ENCODE measurements at places on chromosomes 13 and 19.

DNA sequence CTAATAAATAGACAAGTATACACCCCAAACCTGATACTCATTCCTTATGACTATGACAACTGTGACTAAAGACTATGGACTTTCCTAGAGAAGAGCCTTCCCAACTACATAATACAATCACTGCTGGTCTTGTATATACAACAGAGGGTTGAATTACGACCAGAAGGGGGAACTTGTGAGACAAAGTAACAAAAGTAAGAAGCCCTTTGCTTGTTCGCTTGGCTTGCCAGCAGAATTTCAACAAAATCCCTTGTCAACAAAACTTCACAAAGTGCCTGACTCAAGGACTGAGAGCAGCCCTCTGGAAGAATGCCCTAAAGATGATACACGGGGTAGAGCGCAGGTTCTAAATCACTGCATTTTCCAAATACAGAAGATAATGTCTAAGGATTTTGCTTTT, 99.4 kb downstream of the WASF3 start:
- DNase-seq: no peak

- DNase-seq: peak; percentile 62
Observed at GRCh38 chr19:49570138-49570856, 10.1 kb downstream of the NOSIP start.

DNA sequence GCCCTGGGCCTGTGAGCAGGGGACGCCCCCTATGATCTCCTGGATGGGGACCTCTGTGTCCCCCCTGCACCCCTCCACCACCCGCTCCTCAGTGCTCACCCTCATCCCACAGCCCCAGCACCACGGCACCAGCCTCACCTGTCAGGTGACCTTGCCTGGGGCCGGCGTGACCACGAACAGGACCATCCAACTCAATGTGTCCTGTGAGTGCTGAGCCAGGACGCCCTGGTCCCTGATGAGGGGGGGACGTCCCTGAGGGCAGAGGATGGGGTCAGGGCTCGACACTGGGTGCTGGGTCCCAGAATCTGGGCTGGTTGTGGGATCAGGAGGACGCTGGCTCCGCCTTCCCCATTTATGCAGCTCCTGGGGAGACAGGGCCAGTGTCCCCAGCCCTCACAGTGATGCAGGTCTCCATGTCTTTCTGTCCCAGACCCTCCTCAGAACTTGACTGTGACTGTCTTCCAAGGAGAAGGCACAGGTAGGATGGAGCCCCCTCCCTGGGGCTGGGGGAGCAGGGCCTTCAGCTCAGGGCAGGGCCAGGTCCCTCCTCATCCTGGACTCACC, 2.5 kb downstream of the SIGLEC7 start:
- no peak for DNase-seq

DNA sequence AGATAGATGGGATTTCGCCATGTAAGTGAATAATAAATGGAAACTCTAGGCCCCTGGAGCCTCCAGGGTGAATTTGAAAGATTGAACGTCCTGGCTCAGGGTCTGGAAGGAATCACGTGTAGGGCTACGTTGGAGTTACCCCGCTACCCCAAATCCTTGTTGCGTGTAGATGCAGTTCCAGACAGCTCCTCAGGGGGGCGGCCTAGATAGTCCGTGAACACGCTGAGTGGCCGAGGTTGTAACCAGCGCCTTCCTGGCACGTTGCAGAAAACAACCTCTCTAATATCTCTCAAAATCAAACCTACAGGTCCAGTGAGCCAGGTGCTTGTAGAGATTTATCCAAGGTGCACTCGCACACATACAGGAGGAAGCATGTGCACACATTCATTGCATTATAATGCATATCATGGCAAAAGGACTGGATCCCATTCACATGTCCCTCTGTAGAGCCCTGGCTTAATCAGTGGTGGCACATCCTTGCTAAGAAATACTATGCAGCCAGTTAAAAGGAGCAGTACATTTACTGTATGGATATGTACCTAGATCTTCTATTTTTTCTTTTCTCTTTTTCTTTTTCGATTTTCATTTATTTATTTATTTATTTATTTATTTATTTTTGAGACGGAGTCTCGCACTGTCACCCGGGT, 2.5 kb upstream of the KEAP1 start:
- DNase-seq: peak; percentile 68

GRCh38 chr13:59734393-59734792, 429.3 kb downstream of the DIAPH3 start:
- no peak for DNase-seq

DNA sequence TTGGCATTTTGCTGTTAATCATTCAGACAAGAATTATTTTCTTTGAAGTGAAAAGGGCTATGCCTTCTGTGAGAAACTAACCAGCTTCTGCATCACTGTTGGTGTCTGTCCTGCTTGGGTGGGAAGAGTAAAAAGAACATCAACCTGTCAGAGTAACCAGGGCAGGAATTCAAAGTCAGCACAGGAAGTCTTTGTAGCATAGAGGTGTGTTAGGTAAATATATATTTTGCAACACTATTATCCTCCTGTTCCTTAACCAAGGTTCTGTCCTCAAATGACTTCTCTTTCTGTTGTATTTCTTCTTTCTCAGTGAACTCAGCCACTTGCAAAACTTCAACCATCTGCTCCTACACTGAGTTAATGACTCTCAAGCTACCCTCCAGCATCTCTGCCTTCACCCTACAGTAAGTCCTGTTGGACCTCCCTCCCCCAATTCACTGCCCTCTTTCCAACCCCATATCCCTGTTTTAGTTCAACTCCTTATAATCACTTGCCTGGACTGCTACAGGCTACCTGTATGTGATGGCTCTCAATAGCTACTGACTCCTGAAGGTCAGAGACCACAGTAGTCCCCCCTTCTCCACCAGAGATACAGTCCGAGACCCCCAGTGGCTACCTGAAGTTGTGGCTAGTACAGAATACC, 49.9 kb downstream of the SMAD9 start:
- no peak for DNase-seq

DNA sequence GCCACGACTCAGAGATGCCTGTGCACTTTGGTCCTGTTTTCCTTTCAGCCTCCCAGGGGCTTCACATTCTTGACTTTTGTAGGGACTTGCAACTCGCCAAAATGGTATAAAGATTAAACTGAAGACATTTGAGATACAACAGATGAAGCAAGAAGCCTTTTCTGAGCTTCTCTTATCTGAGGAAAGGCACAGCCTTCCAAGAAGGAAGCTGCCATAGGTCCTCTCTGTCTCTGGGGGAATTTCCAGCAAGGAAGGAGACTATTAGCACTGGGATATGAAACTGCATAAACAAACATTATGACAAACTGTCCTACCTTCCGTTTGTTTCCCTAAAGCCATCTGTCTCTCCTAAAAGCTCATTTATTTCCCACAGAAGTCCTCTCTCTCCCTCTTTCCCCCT, 39.3 kb downstream of the TGDS start:
- DNase-seq: no peak

DNA sequence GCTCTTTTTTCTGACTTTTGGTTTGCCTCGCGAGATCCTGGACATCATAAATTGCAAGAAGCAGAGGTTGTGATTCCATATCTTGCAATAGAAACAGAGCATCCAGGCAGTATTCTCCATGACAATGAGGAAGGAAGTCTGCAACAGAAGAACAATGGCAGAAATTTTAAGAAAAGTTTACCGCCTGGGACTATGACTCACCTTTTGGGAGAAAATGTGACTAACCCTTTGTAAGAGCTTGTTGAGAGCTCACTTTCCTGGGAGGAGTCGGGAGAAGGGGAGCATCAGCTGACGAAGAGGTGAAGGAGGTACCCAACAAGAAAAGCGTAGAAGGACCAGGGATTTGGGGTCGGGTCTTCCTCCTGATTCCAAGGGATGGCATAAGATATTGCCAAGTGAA, 34.3 kb upstream of the TNFSF11 start:
- DNase-seq: no peak

- DNase-seq: no peak
Observed at GRCh38 chr13:79812070-79812850, 331.3 kb downstream of the NDFIP2 start.

DNA sequence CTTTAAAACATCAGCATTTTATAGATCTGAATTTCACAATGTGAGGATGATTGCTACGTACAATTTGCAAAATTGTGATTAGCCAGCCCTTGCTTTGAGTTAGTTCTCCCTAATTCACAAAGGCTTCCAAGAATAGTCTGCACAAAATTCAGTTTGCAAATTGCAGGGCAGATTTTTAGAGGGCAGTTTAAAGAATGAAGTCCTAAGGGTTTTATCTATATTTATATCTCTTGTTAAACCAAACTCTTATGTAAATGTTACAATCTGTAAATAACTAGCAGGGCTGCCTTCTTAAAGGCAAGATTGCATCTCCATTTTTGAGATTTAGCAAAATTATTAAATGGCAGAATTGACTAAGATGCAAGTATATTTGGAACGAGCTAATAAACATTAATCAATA, 52.8 kb upstream of the ZNF536 start:
- no peak for DNase-seq

DNA sequence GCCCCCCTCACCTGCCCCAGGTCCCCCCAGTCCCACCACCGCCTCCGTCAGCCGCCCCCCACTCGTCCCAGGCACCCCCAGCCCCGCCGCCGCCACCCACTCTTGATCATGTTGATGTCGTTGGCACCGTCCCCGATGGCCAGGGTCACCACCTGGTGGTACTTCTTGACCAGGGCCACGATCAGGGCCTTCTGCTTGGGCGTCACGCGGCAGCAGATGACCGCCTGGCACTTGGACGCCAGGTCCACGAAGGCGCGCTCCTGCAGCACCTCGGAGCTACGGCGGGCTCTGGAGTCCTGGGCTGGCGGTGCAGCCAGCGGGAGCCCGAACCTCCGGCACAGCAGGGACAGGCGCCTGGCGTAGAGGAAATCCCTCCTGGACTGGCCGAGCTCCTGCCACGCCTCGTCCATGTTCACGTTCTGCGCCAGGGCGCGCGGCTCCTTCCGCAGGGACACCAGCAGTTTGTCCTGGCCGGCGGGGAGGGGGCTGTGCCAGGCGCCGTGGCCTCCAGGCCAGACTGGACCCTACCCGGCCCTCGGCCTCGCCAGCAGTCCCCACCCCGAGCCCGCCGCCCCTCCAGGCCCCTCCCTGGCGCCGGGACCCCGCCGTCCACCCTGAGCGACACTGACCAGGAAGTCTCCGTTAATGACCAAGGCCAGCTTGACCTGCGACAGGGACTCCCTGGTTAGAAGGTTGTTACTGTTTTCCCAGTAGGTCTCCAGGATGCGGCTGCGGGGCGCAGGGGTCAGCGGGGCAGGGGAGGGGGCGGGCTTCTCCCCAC, 22.6 kb downstream of the ATP8B3 start:
- DNase-seq: no peak

DNA sequence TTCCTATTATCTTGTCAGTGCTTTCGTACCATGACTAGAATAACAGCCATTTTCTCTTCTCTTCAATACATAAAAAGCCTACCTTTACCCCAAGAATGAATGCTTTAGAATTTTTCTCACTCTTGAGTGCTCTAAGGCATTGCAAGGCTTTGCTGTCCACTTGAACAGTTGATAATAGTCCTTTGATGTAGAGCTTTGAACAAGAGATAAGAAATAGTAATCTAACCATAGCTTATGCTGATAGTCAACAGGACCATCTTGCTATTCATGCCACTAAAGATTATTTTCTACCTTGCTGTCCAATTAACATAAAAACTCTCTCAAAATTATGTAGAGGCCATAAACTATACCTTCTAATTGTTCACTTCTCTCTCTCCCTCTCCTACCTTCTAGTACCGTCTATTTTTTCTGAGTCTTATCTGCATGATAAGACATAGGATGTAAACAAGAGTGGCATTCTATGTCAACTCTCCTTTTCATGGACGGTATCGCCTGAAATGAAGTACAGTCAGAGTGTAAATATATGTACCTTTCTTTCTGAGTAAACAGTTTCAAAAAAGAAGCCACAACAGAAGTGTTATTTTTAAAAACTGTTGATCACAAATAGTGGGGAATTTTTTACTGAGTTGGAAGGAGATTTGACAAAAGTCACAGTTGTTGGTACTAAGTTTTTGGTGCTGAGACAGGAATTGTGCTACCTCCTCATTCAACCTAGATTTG, 297.9 kb downstream of the NDFIP2 start:
- DNase-seq: no peak

DNA sequence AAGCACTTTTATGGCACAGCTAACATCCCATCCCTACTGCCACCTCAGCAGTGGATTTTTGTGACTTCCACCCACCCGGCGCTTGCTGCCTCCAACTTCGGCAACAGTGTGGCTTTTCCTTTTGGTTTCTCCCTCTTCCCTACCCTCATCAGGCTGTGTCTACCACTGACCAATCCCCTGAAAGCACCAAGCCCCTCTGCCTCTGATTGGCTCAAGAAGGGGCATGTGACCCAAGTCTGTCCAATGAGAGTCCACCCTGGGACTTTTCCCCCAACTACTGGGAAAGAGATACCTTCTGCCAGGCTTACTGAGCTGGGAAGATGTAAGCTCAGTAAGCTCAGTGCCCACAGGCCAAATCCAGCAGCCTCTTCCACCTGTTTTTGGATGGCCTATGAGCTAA, 5.8 kb downstream of the SMIM7 start:
- DNase-seq: no peak

DNA sequence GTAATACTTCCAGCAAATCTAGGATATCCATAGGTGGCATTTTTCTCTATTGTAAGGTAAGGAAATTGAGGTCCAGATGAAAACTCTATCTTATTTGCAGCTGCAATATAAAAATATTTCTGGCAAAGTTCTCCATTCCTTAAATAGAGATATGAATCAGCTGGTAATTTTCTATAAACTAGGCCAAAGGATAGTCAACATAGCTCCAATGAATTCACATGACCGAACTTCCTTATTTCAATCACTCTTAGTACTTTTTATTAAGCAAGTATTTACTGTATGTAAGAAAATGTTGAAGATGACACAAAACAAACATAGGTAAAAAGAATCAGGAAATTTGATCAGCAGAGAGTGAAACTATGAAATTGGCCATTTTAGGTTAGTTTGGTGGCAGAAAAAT, 13.0 kb upstream of the LCP1 start:
- DNase-seq: no peak

DNA sequence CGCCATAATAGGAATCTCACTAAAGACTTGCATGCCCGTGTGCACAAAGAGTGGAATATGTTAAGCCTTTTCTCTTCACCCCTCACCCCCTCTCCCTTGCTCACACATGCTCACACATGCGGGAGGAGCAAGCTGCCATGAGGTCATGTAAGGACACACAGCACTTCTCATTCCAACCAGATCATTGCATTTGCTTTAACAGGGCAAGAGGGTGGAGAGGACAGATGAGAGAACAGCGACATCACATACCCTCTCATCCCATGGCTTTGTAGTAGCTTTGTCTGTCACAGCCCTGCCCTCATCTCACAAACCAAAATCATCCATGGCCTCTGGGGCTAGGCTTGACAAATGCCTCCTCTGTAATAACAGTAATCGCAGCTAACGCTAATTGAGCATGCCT, 145.6 kb upstream of the FRY start:
- DNase-seq: no peak

DNA sequence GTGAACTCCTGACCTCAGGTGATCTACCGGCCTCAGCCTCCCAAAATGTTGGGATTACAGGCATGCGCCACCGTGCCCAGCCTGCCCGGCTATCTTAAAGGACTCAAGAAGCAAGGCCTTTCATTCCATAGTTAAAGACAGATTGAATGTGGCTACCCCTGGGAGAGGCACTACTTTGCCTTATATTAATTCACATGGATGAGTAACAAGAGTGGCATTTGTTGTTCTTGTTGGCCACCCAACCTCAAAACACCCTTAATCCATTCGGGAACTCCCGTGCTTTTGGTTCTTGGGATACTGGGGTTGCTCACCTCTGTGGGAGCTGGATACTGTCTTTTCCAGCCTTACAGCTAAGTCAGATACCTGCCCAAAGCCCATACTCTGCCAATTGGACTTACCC, 34.4 kb upstream of the ABCC4 start:
- no peak for DNase-seq

Data from T follicular helper cell (primary cell).